ENCODE measurements at places on chromosomes 5 and 9.
A peak's percentile ranks its signal among the peaks of the same experiment; 100 is the strongest.

DNA sequence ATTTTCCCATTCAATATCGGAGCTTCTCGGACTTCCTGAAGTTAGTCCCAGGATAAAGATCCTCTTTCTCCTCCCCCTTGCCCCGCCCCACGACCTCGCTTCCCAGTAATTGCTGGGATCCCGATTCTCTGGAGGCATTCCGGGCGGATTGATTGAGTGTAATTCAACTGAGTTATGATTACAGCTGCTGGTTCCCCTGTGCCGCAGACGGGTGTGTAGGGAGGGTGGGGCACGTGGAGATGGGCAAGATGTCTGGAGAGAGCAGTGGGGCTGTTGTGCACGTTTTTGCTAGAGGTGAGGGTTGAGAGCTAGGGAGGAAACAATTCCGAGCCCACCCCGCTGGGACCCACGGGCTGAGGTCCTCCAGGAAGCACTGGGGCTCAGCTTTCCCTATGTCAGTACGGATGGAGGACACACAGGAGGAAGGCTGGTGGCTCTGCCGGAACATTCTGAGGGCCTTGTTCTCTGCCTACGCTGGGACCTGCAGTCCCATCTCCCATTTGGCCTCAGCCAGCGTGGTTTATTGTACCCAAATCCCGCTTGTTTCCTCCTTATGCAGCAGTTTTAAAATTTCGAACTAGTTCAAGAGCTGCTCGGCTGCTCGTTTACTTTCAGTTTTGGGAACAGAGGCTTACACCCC is 2.4 kb upstream of the DMRT2 start:
- no peak for DNase-seq

- DNase-seq = no peak
Observed at GRCh38 chr5:59608745-59609144, 284.8 kb downstream of the PDE4D start.

DNA sequence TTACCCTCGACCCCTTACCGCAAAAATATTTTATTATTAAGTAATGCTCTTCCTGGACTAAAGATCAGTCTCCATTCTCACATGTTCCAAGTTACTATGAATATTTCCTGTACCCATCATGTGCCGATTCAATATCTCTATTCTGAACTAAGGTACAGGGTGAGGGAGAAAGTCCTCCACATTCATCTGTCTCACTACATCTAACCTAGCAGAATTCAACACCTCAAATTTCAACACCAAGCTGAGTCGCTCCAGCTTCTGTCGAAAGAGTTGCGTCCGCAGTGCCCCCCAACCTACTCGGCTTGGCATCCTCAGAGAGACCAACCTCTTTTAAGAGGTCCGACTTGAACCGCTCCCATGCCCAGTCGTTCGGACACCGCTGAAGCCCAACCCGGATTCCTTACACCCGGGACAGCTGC is 1.0 kb downstream of the CERT1 start:
- DNase-seq = no peak

- DNase-seq = no peak
Observed at GRCh38 chr5:124605541-124605940, 140.9 kb downstream of the ZNF608 start.

GRCh38 chr5:143006501-143006900 is 236.3 kb downstream of the ARHGAP26 start:
- DNase-seq = no peak

- no peak for DNase-seq
Observed at GRCh38 chr5:15234911-15235310, 265.1 kb upstream of the FBXL7 start.

- no peak for DNase-seq
Observed at GRCh38 chr9:130220352-130220751, 45.2 kb upstream of the HMCN2 start.

DNA sequence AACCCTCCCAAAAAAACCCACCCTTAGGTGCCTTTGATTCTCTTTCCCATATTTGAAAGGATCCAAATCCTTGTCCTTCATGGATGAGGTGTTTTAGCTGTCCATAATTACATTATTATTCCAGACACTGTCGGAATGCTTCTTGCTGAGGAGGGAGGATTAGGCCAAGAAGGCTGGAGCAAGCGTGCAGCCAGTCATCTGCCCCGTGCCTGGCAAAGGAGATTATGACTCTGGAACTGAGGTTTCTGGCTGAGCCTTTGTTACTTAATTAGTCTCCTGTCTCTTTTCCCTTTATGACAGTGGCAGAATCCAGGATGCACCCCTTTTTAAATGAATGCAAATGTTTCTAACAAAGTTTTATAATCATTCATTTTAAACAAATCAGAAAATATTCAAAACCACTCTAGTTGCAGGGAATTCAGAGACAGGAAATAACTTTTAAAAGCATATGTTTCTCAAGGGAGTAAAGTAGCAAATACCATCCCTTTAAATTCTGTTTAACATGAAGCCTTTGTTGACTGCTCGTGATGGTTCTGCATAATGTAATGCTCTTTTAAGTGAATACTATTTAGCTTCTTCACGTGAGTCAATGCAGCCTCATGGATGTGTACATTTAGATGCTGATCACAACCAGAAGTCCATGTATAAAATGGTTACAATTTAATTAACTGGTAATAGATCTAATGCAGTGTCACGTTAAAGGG is 69.8 kb downstream of the GALNT10 start:
- no peak for DNase-seq

GRCh38 chr5:56757077-56757476 is 58.3 kb upstream of the MAP3K1 start:
- DNase-seq = no peak

DNA sequence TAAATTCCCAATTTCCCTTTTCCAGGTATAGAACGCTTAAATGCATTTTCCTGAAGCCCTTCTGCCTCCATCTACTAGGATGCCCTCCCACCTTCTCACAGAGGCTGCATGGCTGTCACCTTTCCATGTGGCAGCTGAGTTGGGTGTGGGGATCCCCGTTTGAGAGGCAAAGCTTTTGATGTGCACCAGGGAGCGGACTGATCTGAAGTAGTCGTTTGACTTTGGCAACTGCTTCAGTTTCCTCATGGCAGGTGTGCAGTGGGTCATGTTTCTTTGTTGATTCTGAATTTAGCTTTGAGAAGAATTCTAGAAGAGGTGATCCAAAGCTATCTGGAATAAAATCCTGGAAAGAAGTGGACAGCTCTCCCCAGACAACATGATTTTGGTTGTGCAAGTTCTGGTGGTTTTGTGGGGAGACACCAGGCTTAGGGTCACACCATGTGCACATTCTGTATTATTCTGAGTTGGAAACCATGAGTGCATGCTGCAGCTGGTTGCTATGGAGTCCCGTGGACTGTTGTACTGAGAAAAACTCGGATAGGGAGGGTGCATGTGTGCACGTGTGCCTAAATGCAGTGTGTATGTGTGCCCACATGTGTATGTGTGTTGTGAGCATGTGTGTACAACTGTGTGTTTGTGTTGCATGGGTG is 63.5 kb downstream of the GADD45G start:
- no peak for DNase-seq

DNA sequence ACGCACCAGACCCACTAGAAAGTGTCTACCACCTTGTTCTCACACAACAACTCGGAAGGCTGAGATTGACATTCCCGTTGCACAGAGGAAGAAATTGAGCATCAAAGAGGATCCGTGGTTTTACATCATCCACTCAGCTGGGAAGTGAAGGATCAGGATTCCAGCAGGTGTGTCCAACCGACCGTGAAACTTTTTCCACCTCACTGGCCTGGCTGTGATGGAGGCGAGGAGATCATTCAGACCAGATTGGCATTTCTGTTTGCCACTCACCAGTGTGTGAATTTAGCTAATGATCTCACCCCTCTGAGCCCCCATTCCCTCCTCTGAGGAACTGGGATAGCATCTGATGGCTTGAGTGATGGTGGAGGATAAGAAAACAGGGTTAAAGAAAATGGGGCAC is 46.7 kb upstream of the CPLX2 start:
- DNase-seq = no peak

GRCh38 chr9:29769019-29769418 is 2195.7 kb upstream of the C9orf72 start:
- DNase-seq = no peak

DNA sequence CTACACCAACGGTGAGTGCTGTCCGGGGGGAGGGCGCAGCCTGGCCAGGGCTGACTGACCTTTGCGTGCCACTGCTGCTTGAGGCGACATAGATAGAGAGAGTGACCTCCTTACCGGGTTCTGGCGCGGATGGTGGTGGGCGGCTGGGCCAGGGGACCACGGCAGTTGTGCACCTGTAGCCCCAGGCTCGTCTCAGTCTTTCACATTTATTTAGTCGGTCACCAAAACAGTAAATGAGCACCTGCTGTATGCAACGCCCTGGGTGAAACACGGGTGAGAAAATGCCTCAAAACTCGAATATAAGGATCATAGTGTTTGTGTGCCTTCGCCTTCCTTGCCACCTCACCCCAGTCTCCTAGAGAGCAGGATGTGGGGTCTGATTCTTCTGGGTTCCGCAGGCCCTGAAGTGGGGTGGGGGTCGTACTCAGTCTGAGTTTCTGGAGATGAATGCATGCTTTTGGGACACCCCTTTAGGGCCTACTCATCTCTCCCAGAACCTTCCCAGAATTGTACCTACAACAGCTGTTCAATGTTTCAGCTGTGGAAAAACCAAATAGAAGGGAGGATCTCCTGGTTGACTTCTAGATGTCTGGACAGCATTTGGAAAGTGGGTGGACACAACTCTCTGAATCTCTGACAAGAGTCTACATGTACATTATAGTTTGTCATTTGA is 714 bp downstream of the SEC24A start:
- peak; percentile 3 for DNase-seq

GRCh38 chr5:133290669-133291240 is 238.9 kb downstream of the HSPA4 start:
- no peak for DNase-seq

- DNase-seq = no peak
Observed at GRCh38 chr5:9347541-9348295, 198.2 kb downstream of the SEMA5A start.

DNA sequence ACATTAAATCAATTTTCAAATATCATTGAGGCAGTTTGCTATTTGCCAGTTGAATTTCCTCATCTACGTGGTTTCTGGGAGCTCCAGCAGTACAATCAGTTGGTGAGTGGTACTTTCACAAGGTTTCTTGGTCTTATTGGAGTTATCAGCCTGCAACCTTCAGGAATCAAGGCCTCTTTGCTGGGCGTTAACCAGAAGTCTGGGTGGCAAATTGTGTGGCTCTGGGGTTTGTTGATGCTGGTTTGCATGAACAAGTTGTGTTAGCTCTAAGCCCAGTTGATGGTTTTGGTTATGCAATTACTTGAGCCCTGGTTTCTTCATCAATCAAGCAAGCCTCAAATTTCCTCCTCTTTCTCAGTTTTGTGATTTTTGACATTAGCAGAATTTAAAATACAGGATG is 152.9 kb upstream of the ANKRD55 start:
- DNase-seq = no peak

DNA sequence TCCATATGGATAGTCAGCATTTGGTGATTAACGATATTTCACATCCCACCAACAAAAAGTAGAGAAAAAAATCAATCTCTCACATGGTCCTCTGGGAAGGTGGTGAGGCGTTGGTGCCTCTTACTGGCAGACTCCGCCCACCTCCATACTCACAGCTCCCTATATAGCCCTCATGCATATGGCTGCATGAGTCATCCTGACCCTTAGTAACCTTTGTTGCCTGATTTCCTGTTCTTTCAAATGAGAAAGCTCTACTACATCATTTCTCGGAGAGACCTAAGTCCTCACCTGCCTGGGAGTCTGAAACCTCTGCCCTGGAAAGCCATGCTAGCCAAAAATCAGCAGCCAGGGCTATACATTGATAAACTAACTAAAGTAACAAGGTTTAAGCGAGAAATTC is 33.3 kb upstream of the ABCA1 start:
- DNase-seq = no peak

GRCh38 chr5:143558048-143558447 is 154.6 kb upstream of the NR3C1 start:
- no peak for DNase-seq

- DNase-seq = no peak
Observed at GRCh38 chr9:97773091-97773490, 76.0 kb upstream of the XPA start.

GRCh38 chr5:17037751-17038150 is 101.7 kb upstream of the MYO10 start:
- DNase-seq = no peak

DNA sequence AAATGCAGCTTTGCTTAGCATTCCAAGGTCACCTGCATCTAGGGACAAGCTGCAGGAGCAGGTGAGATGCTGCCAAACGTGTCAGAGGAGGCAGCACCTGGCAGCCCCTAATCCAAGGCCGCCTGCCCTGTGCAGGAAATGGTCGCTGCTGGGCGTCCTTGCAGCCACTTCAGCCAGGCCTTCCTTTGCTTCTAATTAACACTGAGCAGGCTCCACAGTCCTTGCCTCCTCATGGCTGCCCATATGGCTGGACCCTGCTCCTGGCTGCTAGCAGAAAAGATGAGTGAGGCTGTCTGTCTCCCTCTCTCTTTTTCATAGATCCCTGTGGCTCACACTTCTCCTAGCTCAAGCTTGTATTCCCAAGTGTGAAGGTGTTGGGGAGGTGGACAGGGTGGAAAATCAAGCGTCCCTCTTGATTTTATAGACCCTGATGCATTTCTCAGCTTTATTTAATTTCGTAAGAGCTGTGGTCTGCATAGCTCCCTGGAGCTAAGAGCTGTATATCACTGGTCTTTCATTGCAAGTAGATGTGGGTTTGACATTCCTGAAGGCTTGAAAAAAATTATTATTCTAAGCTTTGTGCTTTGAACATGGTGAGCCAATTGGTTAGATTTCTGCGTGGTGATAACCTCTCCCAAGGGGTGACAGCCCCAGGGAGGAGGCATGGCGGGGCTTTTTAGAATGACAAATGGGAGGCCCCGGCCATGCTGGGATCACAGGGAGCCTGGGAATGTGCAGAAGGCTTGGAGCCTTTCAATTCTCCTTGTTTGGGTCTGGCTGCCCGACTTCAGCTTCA is 193.8 kb downstream of the SLIT3 start:
- no peak for DNase-seq

- DNase-seq = no peak
Observed at GRCh38 chr9:73643379-73644013, 491.8 kb downstream of the ANXA1 start.

- no peak for DNase-seq
Observed at GRCh38 chr5:18068826-18069225, 434.6 kb downstream of the TAF11L14 start.

- DNase-seq = no peak
Observed at GRCh38 chr5:148965511-148966265, 97.2 kb downstream of the SH3TC2 start.

- no peak for DNase-seq
Observed at GRCh38 chr9:19379283-19379682, 753 bp downstream of the RPS6 start.

DNA sequence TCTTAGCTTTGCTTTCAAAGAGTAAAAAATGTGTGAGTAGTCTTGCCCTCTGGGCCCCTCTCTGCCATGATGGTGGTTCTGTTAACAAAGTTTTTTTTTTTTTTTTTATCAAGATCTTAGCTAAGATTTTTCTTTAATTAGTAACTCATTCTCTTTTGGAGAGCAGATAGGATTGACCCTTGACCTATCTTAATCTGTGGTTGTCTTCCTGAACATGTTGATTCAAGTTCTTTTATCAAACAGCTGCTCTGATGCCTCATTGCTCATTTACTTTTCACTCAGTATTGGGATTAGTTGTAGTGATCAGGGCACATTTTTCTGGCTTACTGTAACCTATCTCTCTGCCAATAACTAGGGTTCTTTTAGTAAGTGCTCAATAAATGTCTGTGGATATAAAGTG is 106.3 kb downstream of the PCSK5 start:
- DNase-seq = no peak

- no peak for DNase-seq
Observed at GRCh38 chr9:135131488-135131887, 44.0 kb downstream of the OLFM1 start.

Data from stimulated activated CD8-positive, alpha-beta memory T cell treated with anti-CD3 and anti-CD28 coated beads, Interleukin-12 subunit alpha, Interleukin-12 subunit beta, amount 100 ng/mL, for 4 hours (primary cell).